ENCODE measurements at places on chromosomes 12 and 14. TPM values are rescaled to one million over a fixed set of nuclear protein-coding genes. Genes with fewer than 3 reads are reported as not detected.

KRT78 gene
- polyA plus RNA-seq, result 0.76 TPM

- no peak for DNase-seq
Observed at GRCh38 chr12:114335607-114336006, 70.3 kb downstream of the TBX5 start.

DNA sequence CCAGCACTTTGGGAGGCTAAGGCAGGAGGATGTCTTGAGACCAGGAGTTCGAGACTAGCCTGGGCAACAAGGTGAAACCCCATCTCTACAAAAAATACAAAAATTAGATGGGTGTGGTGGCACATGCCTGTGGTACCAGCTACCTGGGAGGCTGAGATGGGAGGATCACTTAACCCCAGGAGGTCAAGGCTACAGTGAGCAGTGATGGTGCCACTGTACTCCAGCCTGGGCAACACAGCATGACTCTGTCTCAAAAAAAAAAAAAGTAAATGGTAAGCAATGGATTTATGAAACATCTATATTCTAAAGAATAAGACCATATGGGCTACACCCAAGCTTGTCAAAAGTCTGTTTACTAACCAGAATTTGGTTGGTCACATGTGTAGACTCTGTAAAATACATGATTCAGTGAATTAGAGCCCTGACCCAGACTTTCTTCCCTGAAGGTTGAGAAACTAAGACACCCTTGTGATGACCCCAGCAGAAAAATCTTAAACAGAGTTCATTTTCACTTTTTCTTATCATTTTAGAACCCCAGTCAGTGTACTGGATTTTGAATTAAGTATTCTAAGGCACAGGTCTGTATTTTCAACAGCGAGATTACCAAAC is 12.1 kb downstream of the FGD6 start:
- DNase-seq, result no peak

DNA sequence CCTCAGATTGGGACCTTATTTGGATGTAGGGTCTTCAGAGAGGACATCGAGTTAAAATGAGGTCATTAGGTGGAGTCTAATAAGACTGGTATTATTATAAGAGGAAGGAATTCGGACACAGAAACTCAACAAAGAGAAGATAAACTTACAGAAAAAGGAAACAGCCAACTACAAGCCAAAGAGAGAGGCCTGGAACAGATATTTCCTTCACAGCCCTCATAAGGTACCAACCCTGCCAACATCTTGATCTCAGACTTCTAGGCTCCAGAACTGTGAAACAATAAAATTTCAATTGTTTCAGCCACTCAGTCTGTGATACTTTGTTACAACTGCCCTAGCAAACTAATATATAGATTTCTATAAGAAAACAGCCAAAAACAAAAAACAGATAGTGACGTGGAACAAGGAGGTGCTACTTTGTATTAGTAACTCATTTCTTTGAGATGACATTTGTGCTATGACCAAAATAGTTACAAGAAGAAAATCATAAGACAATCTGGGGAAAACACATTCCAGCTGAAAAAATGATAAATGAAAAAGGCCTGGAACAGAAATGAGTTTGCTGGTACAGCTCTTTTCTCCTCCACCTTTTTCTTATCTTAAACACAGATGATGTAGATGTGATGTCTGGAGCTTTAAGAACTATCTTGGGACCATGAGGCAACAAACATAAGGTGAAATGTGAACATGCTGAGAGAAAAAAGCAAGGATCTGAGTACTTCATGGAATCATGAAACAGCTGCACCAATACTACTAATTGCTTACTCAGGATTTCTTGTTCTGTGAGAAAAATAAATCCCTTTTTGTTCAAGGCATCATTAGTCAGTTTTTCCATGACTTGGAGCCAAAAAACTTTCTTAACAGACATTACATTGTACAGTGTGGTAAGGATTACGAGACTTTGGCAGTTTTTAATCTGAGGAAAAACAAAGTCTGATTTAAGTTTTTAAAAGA is 243.2 kb downstream of the ANO6 start:
- no peak for DNase-seq
